ENCODE measurements at places on chromosomes 2 and 18.

DNA sequence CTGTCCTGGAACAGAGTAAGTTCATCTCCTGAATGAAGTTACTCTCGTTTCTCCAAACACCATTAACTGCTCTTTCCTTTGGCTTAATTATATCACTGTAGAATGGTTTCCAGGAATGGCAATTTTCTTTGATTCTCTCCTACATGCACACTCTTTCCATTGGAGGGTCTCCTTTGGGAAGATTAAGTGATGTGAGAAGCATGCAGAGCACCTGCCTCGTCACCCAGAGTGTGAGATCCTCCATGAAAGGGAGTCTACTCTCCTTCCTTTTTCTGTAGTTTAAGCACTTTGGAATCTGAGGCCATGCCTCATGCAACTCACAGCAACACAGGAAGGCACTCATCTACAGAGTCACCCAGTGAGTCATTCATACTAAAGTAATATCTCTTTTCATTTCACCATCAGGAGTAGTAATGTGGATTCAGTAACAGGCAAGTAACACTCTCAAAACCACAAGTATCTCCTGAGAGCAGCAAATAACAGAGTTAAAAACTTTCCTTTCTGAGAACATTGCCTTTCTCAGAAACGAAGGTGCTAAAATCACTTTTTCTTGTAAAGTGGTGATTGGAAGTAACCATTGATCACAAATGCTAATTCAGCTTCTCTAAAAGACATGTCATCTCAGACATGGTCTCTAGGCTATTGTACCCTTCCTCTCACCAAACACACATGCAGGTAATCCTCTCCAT, 52.8 kb upstream of the IL1RL1 start:
- DNase-seq = no peak

- DNase-seq = no peak
Observed at GRCh38 chr2:228575897-228576296, 394.4 kb upstream of the SPHKAP start.

DNA sequence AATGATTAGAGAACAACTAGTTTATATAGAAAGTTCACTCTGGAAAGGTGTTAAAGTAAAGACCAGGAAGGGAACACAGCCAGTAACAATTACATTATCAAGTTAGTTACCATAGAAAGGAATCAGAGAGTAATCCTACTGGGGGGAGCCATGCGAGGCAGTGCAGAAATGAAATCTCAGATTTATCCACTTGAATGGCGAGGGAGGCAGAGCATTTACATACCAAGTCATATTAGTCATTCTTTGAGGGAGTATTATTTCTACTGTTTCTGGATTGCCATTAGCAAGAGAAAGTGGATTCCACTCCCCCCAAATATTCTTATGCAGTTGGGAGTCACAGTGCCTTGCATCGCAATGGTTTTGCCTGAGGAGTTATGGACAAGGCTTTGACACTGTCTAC, 472.7 kb upstream of the TRIB2 start:
- DNase-seq = no peak

DNA sequence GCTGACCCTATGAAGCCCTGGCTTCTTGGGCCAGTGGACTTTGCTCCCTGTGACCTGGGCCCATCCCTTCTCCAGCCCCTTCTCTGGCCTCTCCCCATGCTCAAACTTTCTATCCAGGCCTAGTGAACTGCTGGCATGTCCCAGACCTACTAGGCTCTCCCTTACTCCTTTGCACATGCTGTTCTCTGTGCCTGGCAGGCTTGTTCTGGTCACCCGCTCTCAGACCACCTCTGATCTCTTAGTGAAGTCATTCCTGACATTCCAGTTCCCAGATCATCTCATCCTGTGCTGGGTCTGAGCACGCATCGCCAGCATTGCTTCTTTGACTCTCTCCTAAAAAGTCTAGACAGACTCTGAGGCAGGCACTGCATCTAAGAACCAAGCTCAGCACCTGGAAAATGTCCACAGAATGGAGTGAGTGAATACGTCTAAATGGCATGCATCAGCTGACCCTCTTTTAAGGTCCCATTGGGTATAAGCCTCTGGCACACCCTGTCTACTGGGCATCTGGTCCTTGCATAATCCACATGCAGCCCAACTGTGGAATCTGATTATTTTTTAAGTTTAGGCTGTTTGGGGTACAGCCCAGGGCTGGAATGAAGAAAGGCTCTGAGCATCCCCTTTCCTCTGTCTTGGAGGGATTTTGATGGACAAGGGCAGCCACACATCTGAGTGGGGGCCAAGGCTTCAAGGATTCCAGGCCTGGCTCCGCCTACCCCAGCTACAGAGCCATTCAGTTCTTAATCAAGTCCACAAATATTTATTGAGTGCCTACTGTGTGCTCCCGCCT, 130.6 kb upstream of the HAAO start:
- no peak for DNase-seq

DNA sequence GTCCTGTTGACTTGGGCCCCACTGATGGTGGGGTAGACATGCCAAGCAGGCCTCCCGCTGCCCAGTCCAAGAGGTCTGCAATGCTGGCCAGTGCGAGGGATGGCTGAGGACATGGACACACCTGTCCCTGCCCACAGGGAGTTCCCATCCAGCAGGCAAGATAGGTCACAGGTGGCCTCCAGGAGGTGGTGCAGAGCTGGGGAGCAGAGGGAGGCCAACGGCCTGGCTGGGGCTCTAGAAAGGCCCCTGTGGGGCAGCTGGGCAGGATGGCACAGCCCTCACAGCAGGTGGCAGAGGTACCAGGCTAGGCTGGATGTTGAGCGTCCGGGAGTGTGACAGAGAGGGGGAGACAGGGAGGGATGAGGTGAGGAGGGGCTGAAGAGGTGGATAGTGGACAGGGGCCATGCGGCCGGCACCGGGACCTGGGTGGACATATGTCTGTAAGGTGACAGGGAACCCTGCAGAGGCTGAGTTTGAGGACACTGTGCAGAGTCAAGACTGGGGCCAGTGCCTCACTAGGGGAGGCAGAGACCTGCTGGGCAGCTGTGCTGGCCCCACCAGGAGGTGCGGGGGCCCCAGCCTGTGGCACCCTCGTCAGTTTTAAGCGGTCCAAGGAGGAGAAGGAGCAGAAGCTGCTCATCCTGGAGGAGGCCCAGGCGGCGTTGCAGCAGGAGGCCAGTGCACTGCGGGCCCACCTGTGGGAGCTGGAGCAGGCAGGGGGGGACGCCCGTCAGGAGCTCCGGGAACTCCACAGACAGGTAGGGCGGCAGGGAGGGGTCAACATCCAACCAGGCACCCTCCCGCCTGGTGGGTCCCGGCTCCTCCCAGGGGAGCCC, 34.3 kb upstream of the SNED1 start:
- peak; percentile 1 for DNase-seq

- DNase-seq = no peak
Observed at GRCh38 chr2:23158306-23158705, 226.7 kb upstream of the KLHL29 start.

DNA sequence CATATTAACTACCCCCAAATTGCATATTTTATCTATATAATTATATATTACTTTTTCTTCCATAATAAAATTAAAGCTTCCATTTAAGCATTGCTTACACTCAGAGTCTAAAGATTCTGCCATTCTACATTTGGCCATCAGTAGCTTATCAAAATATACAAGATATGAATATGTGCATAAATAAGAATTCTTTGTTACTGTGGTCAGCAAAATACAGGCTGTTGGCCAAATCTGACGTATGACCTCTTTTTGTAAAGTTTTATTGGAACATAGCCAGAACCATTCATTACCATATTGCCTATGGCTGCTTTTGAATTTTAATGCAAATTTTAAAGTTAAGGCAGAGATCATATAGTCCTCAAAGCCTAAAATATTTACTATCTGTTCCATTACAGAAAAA, 643.9 kb upstream of the VRK2 start:
- no peak for DNase-seq

DNA sequence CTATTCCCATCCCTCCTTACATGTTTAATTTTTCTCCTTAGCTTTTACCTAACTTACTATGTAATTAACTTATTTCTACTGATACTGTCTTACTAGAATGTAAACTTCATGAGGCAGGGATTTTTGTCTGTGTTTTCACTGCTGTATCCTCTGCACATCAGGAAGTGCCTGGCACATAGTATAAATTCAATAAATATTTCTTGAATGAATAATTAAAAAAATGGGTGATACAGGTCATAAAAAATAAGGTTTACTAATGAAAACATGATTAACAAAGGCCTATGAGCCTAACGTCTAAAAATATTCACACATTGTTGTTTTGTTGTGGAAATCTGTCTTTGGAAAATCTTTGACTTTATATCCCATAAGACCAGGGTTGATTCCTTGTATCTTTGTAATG, 4.5 kb downstream of the RBKS start:
- DNase-seq = no peak

- DNase-seq = no peak
Observed at GRCh38 chr18:21194871-21195771, 46.9 kb upstream of the GREB1L start.

DNA sequence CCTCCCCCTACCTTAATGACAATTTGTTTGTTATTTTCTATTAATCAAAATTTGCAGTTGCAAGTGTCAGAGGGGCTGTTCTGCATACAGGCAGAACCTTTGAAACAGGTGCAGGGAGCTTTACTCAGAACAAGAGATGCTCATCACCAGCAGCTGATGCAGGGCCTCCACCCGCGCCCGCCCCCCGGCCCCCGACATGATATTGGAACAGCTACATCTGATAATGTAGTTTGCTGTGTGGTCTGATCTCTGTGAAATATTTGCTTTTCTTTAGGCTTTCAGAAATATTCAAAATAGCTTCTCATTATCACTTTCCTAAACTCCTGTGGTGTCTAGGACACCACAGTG, 130.0 kb downstream of the PRKCE start:
- DNase-seq = no peak

- DNase-seq = no peak
Observed at GRCh38 chr2:68742626-68743415, 8.2 kb downstream of the ARHGAP25 start.

GRCh38 chr2:238238766-238239542, 884 bp downstream of the HES6 start:
- DNase-seq = peak; percentile 42

GRCh38 chr18:39647627-39648534, 2082.3 kb upstream of the CELF4 start:
- no peak for DNase-seq

- DNase-seq = no peak
Observed at GRCh38 chr2:6676241-6676640, 189.5 kb downstream of the CMPK2 start.

GRCh38 chr2:69375494-69376353, 11.3 kb downstream of the GFPT1 start:
- no peak for DNase-seq

DNA sequence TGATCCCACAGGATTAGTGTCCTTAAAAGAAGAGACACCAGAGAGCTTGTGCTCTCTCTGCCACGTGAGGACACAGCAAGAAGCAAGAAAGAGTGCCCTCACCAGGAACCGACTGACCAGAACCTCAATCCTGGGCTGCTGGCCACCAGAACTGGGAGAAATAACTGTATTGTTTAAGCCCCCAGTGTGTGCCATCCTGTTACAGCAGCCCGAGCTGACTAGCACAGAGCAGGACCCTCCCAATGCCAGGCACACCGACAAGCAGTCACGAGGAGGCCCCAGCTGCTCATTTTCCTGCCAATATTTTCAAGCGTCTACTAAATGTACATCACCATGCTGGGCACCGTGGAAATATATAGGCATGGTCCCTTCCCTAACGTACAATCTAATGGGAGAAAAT, 17.1 kb downstream of the FAM178B start:
- DNase-seq = no peak
